Stimulated activated CD4-positive, alpha-beta T cell treated with anti-CD3 and anti-CD28 coated beads, Interleukin-4, amount 100 ng/mL, for 48 hours (primary cell): ENCODE measurements at places on chromosomes 4 and X.

DNA sequence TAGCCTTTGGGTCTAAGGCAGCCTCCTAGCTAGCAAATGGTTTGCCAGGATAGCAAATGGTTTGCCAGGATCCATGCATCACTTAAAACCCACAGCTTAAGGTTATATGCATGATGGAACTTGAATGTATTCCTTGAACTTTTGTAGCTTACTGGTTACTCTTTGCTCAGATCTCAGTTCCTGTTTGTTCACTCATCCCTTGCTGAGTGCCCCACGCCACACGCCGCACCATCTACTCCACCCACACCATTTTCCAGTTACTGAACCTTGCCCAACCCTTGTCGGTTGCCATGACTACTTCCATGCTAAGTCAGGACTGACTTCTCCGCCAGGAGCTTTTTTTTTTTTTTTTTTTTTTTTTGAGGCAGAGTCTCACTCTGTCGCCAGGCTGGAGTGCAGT is 29.5 kb upstream of the XIAP start:
- no peak for DNase-seq

DNA sequence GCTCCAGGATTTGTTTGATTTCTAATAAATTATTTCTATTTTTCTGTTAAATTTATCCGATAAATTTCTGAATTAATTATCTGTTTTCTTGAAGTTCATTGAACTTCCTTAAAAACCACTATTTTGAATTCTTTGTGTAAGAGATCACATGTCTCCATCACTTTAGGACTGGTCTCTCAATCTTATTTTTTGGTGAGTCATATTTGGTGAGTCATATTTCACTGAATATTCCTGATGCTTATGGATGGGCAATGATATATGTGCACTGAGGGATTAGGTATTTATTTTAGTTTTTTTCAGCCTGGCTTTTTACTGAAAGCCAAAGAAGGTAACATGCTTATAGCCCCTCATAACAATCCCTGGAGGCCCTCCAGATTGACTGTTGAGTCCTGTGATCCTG is 48.5 kb upstream of the IL15 start:
- no peak for DNase-seq

GRCh38 chr4:142414366-142414990 is 431.6 kb downstream of the INPP4B start:
- DNase-seq: no peak

GRCh38 chr4:132299841-132300240 is 849.3 kb upstream of the PCDH10 start:
- DNase-seq: no peak
